ENCODE measurements at places on chromosomes 2 and 18.

- no peak for DNase-seq
Measured at GRCh38 chr2:144479138-144479537, 40.8 kb downstream of the ZEB2 start.

DNA sequence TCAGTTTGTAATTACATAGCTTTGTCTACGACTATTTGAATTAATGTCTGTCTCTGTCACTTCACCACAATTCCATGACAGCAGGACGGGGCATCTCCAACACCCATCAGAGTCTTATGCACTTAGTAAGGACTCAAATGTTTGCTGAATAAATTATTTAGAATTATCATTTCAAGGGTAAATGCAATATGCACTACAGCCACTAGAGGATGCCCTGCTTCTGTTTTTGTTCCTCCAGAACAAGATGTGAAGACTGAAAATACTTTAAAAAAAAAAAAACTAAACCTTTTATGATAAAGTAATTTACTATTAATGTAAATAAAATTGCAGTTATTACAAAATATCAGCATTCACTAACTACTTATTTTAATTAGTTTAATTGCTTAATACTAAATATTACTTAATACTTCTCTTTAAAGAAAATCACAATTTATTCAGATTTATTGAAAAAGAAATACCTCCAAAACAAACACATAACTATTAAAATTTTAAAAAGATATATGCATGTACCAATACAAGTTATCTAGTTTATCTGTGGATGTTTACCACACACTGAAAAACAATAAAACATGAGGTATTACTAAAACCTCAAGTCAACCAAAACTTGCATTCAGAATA lies 3.2 kb downstream of the PIGN start:
- DNase-seq, result peak; percentile 36

DNA sequence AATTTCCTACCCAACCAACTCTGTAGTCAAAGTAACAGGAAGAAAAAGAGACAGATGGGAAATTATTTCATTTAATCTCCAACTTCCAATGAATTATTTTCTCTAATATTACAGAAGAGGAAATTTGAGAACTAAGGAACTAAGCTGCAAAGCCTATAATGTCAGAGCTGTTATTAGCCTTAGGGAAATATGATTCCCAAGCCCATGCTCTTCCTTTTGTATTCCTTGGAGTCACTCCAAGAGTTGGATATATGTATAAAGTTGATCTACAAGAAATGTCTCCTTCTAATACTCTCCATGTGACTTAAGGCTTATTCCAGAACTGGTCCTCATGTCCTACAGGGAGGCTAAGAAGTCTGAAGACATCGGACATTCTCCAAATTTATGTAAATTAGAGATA lies 31.6 kb upstream of the VWC2L start:
- DNase-seq, result no peak

DNA sequence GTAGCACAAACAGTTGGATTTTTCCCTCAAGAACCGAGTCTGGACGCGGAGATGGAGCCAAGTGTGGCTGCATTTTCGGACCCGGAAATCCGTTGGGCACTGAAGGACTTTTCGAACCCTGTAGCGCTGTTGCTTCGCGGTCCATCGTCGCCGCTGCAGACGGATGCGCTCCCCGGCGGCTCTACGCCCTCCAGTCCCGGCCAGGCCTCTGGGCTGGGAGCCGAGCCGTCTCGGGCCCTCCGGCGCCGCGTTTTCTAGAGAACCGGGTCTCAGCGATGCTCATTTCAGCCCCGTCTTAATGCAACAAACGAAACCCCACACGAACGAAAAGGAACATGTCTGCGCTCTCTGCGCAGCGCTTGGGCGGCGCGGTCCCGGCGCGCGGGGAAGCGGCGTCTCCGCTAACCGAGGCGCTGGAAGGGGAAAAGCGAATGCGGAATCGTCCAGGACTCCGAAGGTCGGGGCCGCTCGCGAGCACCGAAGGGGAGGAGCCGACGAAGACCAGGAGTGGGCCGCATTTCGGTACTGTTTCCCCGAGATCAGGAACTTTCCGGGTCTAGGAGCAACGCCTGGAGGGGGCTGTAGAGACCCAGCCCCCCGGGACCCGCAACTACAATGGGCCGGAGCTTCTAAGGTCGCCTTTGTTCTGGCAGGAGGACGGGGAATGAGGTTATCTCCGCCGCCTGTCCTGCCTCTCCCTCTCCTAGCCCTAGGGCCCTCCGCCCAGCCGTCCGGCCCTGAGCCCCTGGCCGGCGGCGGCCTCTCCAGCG lies 3.2 kb downstream of the EMX1 start:
- no peak for DNase-seq

DNA sequence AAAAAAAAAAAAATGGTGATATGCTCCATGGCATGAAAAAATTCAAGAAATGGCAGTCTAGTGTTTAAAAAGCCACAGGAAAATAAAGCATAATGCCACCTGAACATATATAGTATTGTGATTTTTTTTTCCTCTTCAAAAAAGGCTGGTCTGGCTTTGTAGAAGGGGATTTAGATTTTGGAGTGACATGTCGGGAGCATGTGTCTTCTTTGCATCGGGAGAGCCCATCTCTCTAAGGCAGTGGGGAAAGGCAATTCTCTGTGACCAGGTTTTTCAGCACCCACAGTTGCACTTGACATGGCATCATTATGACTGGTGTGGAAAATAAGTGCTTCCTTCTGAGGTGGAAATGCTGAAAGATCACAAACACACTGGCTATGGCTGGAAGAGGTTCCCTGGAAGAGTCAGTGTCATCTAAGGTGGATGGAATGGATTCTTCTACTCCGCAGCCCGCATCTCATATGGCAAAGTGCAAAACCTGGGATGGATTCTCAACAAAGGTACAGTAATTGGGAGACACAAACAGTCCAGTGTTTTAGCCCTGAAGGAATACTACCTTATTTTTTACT lies 172.5 kb downstream of the AGAP1 start:
- DNase-seq, result no peak

DNA sequence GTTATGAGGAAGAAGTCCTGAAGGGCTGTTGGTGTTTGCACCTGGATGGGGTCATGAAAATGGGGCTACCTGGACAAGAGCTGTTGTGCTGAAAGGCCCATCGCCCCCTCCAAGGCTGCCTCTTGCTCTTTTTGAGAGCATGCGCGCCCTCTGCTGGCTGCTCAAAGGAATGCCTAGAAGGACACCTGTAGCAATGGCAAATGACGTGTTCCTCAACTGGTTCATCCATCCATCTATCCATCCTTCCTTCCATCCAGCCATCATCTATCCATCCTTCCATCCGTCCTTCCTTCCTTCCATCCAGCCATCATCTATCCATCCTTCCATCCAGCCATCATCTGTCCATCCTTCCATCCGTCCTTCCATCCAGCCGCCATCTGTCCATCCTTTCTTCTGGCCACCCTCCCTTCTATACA lies 17.2 kb upstream of the RPL31 start:
- DNase-seq, result peak; percentile 80

GRCh38 chr2:11405599-11406266 lies 60.2 kb downstream of the E2F6 start:
- DNase-seq, result no peak
